ENCODE measurements at places on chromosomes 2 and 18.

- DNase-seq = no peak
Measured at GRCh38 chr2:68187329-68187728, 29.6 kb downstream of the PNO1 start.

DNA sequence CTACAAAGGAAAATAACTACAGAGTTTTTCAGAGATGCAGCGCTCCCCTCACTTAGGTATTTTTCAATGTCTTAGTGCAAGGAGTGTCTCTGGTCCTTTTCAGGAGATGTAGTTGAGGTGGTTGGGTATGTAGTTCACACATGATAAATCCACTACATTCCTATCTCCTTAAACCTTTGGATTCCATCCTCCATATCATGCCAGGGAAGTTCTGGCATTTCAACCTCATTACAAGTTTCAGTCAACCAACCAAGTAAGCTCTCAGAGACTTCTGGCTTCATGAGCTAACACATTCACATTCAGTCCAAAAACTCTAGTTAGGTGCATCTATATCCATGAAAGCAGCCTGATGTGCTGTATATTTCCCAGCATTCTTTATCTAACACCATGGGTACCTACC lies 47.3 kb downstream of the MAP3K20 start:
- no peak for DNase-seq

GRCh38 chr18:79227621-79228020 lies 158.4 kb downstream of the ATP9B start:
- DNase-seq = no peak

- no peak for DNase-seq
Measured at GRCh38 chr2:60498127-60498815, 55.2 kb downstream of the BCL11A start.

- no peak for DNase-seq
Measured at GRCh38 chr2:20915271-20915670, 92.4 kb upstream of the LDAH start.

DNA sequence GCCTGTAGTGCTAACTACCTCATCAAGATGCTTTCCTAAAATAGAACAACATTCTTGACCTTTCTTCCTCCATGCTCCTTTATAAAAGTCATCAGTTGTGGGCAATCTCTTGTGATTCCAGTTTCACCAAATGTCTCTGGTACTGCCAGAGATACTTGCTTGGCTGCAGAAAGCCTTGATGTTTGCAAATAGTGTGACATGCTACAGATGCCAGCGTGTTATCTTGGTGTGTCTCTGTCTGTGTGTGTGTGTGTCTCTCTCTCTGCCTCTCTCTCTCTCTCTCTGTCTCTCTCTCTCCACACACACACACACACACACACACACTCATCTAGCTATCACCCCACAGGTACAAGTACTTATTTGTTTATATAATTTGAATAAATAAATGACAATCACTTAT lies 146.9 kb downstream of the CCDC102B start:
- DNase-seq = no peak

DNA sequence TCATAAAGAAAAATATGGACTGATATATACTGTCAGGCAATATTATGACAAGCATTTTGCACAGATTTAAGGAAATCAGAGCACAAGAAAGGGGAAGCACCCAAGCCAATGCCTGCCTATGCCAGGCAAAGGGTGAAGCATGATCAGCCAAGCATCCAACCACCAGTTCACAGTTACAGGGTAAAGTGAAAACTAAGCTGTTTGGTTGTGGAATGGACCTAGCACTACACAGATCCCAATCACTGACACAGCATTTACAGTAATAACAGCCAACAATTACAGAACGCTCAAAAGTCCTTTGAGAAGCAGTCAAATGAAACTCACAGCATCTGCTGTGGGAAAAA lies 90.3 kb downstream of the SP3 start:
- no peak for DNase-seq

DNA sequence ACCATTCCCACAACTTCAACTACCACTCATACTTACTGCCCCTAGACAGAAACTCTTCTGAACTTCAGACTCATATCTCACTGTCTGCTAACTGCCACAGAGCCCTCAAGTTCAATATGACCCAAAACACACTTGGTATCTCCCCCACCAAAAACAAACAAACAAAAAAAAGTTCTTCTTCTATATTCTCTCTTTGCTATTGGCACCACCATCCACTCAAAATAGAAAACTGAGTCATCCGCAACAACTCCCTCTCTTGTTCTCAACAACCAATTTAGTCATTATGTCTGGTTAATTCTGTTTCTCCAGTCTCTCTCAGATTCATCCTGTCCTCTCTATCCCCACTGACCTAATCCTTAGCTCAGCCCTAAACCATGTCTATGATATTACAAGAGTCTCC lies 7.2 kb upstream of the DCTN1 start:
- no peak for DNase-seq

- no peak for DNase-seq
Measured at GRCh38 chr2:50777954-50778353, 254.0 kb downstream of the NRXN1 start.

GRCh38 chr18:59876310-59876626 lies 23.5 kb upstream of the PMAIP1 start:
- DNase-seq = no peak

DNA sequence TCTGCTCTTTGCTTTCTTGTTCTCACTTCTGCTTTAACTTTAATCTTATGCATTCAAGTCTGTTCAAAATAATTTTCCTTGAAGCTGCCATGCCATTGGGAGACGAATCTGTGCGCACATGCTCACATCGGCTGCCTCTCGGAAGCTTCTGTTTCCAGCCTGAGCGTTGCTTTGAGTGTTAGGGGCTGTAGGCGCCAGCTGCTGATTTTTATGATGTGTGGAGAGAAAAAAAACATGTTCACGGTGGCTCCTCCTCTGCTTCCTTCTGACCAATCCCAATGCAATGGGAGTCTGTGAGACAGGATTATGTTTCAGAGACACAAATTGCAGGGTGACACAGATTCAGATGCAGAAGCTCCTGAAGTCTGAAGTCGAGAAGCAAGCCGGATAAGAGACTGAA lies at the start of gene MC4R:
Gene MC4R, minus strand, starts transcription at position 180 of the 400 bp plus-strand sequence. CDS start 426 bp downstream, outside the sequence.
- DNase-seq = no peak

GRCh38 chr18:35998967-35999366 lies 26.5 kb downstream of the RMP24 start:
- no peak for DNase-seq

GRCh38 chr2:102063487-102063911 lies 71.7 kb downstream of the IL1R2 start:
- DNase-seq = no peak

DNA sequence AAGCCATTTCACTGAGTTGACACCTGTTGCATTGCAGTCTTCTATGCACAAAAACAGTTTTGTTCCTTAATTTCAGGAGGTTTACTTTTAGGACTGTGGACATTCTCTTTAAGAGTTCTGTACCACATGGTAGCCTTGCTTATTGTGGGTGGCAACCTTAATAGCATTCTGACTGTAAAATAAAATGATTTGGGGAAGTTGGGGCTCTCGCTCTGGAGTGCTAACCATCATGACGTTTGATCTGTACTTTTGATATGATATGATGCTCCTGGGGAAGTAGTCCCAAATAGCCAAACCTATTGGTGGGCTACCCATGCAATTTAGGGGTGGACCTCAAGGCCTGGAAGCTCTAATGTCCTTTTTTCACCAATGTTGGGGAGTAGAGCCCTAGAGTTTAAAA lies 3.4 kb downstream of the CTLA4 start:
- DNase-seq = no peak

- DNase-seq = peak; percentile 46
Measured at GRCh38 chr18:3453540-3454364, 3.8 kb downstream of the TGIF1 start.

GRCh38 chr18:56563568-56563967 lies 74.8 kb downstream of the TXNL1 start:
- no peak for DNase-seq

GRCh38 chr2:3486047-3487027 lies 33.0 kb downstream of the ADI1 start:
- DNase-seq = no peak
